ENCODE measurements at places on chromosomes 4 and X.

- no peak for DNase-seq
Measured at GRCh38 chr4:97457253-97457652, 686.0 kb downstream of the STPG2 start.

DNA sequence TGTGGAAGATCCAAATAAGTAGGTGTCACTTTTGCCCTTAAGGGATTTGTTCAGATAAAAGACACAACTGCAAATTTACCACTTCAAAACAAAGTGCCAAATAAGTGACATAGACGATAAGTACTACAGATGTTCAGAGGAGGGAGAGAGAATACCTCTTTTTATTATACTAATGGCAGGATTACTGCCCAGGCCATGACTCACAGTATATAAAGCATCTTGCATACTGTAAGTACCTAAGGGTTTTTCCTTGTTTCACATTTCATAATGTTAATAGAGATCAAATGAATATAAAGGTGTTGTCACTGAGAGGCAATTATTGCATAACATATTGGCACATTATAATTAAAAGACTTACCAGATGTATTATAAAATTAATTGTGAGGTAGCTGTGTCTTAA, 46.4 kb downstream of the PTPN13 start:
- DNase-seq = no peak

DNA sequence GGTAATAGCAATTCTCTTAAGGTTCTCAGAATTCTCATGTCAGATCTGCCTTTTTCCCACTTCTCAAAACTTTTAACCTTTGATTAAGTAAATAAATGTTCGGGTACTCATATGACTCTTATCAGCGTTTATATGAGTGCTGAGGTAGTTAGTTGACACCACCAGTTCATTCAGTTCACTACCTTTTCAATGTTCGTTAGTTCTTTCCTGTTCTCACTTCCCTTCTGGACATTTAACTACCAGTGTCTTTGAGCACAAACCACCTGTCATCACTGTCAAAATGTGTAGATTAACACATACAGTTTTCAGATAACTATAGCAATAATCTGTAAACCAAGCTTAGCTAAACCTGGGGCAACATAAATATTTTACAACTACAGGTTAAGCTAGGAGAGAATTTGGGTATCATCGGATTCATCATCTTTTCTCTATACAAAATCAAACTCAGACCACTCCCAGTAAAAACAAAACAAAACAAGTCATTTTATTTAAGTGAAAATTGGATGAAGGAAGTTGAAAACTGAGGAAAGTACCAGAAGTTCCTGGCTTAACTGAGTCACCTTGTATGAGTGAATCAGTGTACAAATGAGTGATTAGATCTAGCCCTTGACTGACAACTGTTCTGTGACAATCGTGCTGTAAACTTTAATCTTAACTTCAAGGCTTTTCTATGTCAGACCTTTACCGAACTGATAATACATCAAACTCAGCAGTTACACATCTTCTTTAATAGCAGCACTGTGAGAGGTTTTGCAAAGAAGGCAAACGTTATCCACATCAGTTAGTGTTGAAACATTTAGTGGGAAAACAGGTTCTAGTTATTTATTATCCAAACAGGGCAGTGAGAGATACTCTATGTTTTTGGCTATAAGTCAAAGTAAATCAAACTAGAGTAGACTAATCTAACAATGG, 41.9 kb downstream of the ARHGEF38 start:
- no peak for DNase-seq

DNA sequence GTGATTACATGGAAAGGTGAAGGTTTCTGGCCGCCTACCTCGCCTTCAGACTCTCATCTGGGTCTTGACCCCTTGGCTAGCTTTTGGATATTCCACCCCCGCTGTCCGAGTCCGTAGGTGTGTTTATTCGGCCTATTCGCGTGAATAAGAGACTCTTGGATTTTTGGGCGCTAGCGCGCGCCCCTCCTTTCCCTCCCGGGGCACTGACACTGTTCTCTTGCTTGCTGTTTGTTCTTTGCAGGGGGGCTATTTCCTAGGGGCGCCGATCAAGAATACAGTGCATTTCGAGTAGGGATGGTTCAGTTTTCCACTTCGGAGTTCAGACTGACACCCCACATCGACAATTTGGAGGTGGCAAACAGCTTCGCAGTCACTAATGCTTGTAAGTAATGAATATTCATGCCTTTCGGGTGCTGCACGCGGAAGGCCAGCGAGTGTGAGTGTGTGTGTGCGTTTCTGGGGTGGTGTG, 932 bp downstream of the GRIA2 start:
- no peak for DNase-seq

DNA sequence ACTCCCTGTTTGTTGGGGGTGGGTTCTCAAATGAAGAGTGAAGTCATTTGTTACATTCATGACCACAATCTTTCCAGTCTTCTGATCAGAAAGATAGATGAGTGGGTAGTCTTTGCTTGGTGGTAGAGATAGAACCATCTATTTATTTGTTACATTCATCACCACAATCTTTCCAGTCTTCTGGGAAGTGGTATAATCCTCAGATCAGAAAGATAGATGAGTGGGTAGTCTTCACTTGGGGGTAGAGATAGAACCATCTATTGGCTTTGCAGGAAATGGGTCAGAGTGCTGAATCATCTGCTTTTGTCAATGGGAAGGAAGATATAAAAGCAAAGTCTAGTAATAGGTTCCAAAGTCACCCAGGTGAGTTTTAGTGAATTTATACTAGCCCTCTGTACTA, 64.2 kb upstream of the EPGN start:
- no peak for DNase-seq

GRCh38 chr4:176507845-176508533, 188.2 kb downstream of the SPCS3 start:
- DNase-seq = no peak

DNA sequence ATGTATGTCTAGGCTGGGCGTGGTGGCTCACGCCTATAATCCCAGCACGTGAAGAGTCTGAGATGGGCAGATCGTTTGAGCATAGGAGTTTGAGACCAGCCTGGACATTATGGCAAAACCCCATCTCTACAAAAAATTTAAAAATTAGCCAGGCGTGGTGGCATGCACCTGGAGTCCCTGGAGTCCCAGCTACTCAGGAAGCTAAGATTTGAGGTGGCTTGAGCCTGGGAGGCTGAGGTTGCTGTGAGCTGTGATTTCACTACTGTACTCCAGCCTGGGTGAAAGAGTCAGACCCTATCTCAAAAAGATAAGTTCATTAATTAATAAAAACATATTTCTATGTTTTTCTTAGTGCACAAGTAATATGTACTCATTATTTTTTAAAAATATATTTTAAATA, 238.1 kb downstream of the ARHGAP24 start:
- no peak for DNase-seq
